ENCODE measurements at places on chromosomes 1 and 21.

DNA sequence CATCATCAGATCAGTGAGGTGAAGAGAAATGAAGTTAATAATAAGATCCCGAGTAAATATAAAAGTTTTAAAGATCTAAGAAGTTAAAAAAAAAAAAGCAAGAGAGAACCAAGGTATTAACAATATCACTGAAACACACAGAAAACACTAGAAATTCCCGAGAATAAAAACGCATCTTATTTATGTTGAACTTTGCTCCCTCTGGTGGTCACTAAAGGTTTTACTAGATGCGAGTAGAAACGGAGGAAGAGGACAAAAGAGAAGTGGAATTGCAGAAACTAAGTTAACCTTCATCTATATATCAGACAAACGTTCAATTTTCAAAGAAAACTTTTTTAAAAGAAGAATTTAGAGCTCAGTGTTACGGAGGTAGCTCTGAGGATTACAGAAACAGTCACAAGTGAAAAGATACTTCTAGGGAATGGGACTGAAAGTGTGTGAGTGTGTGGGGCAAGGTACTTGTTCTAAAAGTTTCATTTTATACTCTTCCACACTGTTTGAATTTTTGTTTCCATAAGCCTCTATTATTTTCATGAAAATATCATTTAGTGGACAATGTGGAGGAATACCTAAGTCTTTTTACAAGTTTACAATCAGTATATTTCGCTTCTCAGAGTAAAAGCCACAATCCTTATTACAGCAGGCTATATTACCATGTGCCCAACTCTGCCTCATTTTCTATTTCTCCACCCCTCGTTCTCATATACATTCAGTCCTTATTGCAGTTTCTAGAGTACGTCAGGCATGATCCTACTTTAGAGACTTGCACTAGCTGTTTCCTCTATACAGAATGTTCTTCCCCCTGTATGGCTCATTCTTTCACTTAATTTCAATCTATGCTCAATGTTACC lies 19.7 kb downstream of the ACBD6 start:
- DNase-seq = peak; percentile 32

DNA sequence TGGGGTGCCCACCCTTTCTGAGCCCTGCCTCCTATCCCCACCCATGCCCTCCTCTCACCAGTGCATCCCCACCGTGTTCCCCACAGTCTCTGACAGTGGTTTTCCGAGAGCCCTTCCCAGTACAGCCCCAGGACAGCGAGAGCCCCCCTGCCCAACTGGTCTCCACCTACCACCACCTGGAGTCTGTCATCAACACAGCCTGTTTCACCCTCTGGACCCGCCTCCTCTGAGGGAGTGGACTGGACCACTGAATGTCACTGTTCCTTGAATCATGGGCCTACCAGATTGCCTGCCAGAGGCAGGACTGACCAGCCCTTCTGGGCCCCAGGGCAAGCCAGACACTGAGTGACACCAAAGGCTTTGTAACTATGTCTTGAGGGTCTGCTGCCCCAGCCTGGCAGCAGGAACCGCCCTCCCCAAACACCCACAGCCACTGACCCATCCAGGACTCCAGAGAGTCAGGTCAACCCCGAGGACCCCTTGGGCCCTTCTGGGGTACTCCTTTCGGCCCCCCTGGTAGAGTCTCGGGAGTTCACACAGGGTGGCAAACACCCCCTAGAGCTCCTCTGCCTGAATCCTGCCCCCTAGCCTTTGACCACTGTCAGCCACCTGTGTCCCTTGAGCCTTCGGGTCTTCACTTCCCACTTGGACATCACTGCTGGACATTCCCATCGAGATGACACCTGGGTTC lies 3.3 kb downstream of the HYI start:
- DNase-seq = no peak

- no peak for DNase-seq
Observed at GRCh38 chr1:27961646-27962221, 2.0 kb downstream of the XKR8 start.

DNA sequence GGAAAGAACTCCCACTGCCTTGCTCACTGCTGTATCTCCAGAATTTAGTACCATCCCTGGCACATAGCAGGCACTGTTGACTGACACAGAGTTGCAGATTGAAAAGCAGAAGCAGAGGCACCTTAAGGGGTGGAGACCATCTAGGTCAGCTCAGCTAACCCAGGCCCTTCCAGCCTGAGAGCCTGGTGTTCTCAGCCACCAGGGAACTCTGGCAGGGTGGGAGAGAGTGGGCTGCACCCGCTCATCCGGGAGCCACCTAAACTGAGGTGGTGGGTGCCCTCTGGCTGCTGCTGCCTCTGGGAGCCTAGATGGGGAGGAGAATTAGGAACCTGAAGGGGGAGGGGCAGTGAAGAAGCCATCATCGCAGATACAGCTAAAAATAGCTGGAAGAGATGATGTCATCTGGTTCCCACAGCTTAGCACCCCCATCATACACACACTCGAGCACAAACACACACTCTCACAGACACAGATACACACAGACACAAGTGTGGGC lies 1.5 kb upstream of the TSPAN1 start:
- DNase-seq = no peak

- DNase-seq = no peak
Observed at GRCh38 chr1:35580949-35581388, 7.9 kb downstream of the TFAP2E start.
